ENCODE measurements at places on chromosomes 7 and 10.

DNA sequence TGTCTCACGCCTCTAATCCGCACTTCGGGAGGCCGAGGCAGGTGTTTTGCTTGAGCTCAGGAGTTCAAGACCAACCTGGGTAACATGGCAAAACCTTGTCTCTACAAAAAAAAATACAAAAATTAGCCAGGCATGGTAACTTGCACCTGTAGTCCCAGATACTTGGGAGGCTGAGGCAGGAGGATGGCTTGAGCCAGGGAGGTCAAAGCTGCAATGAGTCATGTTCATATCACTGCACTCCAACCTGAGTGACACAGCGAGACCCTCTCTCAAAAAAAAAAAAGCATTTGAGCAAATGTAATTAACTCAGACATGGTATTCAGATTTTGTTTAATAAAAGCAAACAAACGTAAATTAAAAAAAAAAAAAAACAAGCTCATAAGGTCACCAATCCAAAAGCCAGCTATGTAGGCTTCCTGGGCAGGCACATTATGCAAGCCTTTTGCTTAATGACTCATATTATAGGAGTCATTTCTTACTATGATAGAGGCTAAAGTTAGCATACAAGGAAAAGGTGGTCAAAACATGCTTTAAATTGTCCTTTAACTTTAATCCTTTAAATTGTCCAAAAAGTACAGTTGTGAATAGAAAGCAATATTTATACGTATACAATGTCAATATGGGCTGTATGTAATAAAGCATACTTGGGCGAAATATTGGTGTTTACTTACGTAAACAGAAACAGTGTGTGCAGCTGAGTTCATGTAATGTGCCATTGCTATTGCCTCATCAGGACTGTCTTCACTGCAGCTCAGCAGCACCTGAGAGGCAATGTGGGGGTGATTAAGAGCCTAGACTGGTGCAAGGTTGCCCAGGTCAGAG is 13.0 kb downstream of the AKR1D1 start:
- DNase-seq = no peak

- no peak for DNase-seq
Observed at GRCh38 chr7:77839919-77840318, 41.3 kb downstream of the PHTF2 start.

GRCh38 chr7:84187813-84188510 is 6.6 kb downstream of the SEMA3A start:
- no peak for DNase-seq

GRCh38 chr7:6244021-6244420 is 28.4 kb downstream of the CYTH3 start:
- DNase-seq = no peak

- peak; percentile 20 for DNase-seq
Observed at GRCh38 chr7:151782598-151783448, 94.1 kb downstream of the PRKAG2 start.

DNA sequence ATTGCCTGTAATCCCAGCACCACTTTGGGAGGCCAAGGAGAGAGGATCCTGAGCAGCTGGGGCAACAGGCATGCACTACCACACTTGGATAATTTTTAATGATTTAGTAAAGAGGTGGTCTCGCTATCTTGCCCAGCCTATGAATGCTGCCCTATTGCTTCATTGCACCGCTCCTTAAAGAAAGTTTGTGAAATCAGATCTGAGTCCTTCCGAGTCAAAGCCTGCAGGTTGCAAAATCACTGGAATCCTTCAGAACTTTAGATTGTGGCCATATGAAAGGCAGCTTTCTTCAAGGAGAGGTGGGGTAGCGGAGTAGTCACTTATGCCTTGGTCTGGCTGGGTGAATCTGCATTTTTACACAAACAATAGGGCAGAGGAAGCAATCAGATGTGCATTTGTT is 166.3 kb downstream of the ARHGAP12 start:
- DNase-seq = no peak

GRCh38 chr10:16992611-16993119 is 136.9 kb downstream of the CUBN start:
- no peak for DNase-seq

DNA sequence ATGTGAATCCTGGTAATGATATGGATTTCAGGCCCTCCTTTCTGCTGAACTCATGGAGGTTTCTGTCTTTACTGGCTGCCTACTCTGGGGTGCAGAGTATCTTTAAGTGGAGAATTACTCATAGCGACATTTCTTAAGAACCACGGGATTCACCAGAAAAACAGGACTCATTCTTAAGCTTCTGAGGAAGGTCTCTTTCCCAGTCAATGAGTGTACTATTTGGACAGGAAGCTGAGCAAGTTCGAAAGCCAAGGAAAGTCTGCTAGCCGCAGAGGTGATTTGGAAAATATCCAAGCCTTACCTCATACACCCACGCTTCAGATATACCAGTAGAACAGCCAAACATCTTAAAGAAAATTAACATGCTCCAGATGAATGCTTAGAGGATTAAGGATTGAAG is 377.6 kb upstream of the MYO3A start:
- no peak for DNase-seq

DNA sequence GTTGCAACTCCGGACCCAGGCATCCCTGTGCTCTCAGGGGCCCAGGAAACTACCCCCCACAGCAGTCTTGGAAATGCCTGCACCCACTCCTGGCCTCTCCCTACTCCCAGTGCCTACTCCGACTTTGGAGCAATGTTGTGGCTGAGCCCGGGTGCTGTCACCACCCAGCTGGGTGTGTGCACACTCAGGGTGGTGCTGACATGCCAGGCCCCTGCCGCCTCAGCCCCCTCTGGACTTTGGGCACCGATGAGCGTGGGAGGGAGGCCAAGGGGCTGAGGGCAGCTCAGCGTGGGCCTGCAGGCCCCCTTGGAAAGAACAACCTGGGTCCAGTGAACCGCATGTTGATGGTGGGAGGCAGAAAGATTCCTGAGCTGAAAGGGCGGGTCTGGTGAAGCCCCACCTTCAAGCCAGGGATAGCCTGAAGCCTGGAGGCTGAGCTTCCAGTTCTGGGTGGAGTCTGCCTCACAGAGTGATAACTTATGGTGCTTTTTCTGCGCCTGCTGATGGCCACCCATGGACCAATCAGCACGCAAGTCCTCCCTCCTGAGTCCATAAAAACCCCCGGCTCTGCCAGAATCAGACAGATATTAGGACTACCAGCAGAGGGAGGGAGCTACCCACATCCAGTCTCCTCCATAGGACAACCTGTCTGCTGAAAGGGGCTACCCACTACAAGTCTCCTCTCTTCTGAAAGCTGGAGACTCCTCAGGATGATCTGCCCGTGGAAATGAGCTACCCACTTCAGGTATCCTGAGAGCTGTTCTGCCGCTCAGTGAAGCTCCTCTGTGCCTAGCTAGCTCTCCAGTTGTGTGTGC is 380.4 kb upstream of the SORCS1 start:
- DNase-seq = no peak

DNA sequence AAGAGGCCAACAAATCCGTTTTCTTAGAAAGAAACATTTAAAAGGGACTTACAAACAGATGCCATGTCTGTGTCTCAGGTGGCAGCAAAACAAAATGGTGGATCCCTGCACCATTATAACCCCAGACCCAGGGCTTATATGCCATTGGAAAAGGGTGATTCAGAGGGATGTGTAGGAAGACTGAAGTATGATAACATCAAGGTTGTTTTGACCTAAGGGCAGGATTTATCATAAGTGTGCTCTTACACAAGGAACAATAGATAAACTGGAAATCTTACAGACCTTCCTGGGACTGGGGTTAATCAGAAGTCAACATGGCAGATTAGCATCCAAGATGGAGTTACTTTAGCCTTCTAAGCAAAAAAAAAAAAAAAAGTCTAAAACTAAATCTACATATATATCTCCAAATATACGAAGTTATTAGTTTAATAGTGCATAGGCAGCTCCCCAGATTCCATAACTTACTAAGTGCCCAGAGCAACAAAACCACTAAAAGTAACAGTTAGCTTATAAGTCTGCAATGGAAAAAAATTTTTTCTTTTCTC is 34.3 kb upstream of the WNT16 start:
- no peak for DNase-seq

DNA sequence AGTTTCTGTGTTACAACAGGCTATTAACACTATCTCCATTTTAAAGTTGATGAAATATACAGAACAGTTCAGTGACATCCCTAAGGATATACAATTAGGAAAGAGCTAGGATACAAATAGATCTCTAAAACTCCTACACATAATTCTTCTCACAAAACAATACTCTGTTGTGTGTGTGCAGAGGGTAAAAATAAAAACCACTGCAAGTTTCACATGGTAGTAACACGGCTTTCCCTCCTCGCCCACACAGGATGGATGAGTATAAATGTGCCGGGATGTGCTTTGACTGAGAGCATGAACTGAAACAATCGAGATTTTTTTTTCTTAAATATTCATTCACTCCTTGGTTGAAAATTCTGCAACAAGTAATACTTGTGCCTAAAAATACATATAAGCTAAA is 131.5 kb upstream of the C1QL3 start:
- DNase-seq = no peak

- DNase-seq = no peak
Observed at GRCh38 chr7:137399827-137400823, 56.6 kb upstream of the PTN start.

- no peak for DNase-seq
Observed at GRCh38 chr7:116534790-116535189, 10.0 kb downstream of the CAV1 start.

DNA sequence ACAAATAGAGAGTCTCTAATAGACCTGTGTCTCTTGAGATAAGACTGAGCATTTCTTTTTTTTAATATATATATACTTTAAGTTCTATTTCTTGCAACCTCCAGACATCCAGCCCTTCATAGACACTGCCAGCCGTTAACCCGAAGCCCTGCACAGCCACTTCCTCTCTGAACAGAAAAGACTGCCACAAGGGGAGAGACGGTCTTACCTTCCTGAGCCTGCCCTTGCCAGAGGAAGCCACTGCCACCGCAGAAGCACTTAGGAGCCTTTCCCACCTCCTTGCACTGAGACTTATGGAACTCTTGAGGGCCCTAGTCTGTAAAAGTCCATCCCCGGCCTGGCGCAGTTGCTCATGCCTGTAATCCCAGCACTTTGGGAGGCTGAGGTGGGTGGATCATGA is 31.8 kb upstream of the PRSS1 start:
- DNase-seq = no peak

GRCh38 chr10:49172061-49172776 is 16.0 kb downstream of the TMEM273 start:
- no peak for DNase-seq

- no peak for DNase-seq
Observed at GRCh38 chr7:46146454-46147255, 225.6 kb upstream of the IGFBP3 start.

- no peak for DNase-seq
Observed at GRCh38 chr10:85961073-85961472, 405.5 kb downstream of the GRID1 start.

DNA sequence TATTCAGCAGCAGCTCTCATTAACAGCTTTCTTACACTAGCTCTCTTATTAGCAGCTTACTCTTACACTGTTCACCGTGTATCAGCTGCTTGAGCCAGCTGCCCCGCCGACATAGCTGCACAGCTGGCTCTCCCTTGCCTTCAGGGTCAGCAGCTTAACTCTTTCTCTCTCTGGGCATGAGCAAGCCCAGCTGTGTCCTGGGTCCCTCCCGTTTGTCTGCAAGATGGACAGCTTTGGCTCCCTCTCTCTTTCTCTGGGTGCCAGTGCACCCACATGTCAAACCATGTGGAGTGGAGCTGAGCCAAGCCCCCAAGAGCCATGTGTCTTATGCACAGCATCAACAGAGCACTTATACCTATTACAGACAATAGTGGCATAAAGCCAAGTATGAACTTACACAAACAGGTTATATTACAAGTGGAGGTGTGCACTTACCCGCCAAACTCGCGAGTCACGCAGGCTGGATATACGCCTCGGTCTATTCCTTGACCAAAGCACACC is 35.7 kb upstream of the MTPAP start:
- DNase-seq = no peak

GRCh38 chr7:121484089-121484763 is 88.1 kb upstream of the FAM3C start:
- DNase-seq = no peak

GRCh38 chr7:47537716-47538675 is 43.9 kb downstream of the TNS3 start:
- DNase-seq = no peak

GRCh38 chr10:21728618-21729017 is 194.6 kb downstream of the MLLT10 start:
- DNase-seq = no peak

DNA sequence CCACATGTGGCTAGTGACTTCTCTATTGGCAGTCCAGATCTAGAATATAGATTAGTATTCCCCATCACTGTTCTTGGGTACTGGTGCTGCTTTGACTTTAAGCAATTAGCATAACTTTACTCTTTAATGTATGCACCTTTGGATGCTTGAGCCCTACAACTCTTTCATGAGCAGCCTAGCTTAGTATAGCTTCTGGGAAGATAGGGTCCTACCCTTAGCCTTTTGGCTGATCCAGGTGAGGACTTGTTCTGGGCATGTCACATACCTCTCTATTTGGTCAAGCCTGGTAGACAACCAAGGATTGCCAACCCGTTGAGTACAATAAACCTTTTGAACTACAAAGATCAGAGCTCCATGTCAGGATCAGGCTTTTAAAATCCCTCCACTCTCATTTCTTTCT is 17.7 kb downstream of the PCGF5 start:
- DNase-seq = no peak

GRCh38 chr10:52994370-52994769 is 221.8 kb upstream of the MBL2 start:
- DNase-seq = no peak

GRCh38 chr10:31431021-31431420 is 112.0 kb downstream of the ZEB1 start:
- DNase-seq = no peak

DNA sequence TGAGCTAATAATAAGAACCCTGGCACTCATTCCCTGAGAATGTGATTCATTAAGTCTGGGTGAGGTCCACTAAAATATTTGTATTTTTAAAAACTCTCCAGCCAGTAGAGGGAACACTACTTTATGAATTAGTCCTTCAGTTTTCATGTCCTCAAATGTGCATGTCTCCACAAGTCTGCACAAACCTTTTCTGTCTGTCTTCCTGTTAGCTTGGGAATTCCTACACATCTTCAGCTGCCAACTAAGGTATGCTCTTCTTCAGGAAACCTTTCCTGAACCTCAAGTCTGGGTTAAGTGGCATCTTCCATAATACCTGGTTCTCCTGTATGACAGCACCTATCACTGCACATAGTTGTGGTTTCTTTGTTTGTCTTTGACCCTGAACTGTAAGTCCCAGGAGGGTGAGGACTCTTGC is 119.6 kb upstream of the MKX start:
- no peak for DNase-seq

DNA sequence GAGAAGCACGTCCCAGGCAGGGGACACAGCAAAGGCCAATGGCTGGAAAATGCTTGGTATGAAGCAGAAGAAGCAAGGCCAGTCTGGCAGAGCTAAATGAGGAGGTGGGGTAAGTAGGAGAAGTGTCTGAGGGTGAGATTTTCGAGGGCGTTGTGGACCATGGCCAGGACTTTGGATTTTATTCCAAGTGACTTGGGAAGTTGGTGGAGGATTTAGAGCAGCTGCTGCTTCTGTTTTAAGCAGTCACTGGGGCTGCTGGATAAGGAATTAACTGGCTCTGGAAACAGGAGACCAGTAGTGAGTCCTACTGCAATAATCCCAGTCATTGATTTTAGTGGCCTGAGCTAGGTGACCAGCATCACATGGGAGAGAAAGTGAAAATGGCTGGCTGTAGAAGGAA is 67.6 kb upstream of the GSDME start:
- no peak for DNase-seq

- no peak for DNase-seq
Observed at GRCh38 chr7:27953361-27953760, 213.4 kb downstream of the TAX1BP1 start.
